ENCODE measurements at places on chromosomes 4 and X.
A peak's percentile ranks its signal among the peaks of the same experiment; 100 is the strongest.

- DNase-seq: no peak
These were observed 124.4 kb downstream of the KDM6A start for GRCh38 chrX:44997282-44997812.

- no peak for DNase-seq
These were observed 20.2 kb upstream of the GATB start for GRCh38 chr4:151781026-151781425.

DNA sequence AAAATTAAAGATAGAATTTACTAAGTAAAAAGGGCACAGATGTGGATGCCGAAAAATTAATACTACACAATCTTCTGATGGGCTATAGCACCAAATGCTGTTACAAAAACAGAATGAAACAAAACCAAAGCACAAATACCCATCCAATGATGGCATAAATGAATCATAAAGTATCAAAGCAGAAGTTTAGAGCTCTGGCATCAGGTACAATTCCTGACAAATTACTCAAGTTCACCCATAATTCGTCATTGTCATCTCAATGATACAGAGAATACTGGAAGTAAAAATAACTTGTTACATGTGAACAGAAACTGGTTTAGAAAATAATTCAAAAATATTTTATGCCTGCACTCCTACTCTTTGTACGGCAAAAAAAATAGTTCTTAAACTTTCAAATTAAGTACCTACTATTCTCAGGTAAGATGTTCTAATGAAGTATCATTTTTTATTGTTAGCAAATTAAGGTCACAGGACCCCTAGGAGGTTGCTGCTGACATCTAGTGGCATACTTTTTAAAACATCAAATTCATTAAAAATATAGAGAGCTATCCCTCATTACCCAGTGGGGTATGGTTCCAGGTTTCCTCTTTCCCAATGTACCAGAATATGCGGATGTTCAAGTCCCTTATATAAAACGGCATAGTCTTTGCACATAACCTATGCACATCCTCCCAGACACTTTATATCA lies 126.1 kb downstream of the INPP4B start:
- no peak for DNase-seq

DNA sequence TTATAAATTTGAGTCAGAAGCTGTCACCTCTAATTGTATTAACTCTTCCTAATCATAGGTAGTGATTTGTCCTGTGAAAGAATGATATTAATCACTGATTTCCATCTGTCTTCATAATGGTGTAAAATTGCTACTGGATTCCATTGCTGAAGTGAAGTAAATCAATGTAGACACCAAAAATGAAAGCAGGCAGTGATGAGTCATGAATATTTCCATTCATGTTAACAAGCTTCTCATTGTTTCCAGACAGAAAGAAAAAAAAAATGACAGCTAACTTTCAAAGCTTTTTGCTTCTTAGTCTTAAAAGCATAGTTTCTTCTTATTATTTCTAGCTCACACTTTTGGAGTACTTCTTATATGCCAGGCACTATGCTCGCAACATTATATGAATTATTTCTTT lies 21.5 kb downstream of the FAM114A1 start:
- DNase-seq: peak; percentile 74

GRCh38 chr4:148749403-148749802 lies 307.2 kb upstream of the NR3C2 start:
- DNase-seq: no peak

- DNase-seq: no peak
These were observed 984.6 kb upstream of the TENM3 start for GRCh38 chr4:181258569-181258968.

- no peak for DNase-seq
These were observed 35.7 kb downstream of the BCORL1 start for GRCh38 chrX:130018143-130018542.

GRCh38 chrX:103791228-103791627 lies 14.6 kb downstream of the PLP1 start:
- no peak for DNase-seq

GRCh38 chr4:1534876-1535526 lies 128.8 kb upstream of the NKX1-1 start:
- no peak for DNase-seq

GRCh38 chr4:151204925-151205524 lies 71.9 kb upstream of the PRSS48 start:
- no peak for DNase-seq

- peak; percentile 71 for DNase-seq
These were observed 127.3 kb upstream of the FAT4 start for GRCh38 chr4:125187226-125188176.

GRCh38 chr4:121717680-121718237 lies 21.0 kb upstream of the ANXA5 start:
- DNase-seq: no peak

DNA sequence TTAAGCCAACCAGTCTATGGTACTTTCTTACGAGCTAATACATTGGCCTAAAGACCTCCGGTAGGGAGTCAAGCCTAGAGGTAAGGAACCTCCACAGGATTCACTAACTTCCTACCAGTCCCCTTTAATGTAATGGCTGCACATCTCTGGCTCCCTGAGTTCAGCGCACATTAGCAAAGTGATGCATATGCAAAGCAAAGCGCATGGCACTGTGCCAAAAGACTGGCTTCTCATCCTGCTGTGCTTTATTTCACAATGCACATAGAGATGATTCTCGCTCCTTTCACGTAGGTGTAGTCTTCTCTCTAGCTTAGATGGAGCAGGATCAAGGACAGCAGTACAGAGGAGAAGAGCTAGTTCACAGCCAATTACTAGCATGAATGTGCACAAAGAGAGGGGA lies 14.6 kb upstream of the CLTRN start:
- no peak for DNase-seq

GRCh38 chrX:71301195-71301924 lies at the start of gene ITGB1BP2:
TSS of gene ITGB1BP2 (plus strand) at chrX:71301750. CDS start at chrX:71301807, 57 bp downstream.
- no peak for DNase-seq

- no peak for DNase-seq
These were observed 129.6 kb downstream of the DHRSX start for GRCh38 chrX:2371026-2371711.

DNA sequence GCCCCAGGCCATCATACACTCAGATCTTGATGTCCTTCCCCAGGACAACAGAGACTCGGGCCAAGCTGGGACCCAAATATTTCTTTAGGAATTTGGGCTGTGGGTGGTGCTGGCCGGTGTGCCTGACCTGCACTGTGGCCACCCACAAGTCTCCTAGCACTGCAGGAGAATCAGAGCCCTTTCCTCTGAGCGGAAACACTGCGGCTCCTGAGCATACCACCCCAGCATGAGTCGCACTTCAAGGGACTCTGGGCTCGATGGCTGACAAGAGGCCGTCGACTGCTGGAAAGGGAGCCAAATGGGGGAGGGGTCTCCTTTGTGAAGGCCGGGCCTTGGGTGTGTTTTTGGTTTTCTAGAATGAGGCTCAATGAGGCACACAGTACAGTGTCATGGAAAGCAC lies 13.0 kb upstream of the IRAK1 start:
- DNase-seq: no peak

- DNase-seq: no peak
These were observed 26.5 kb upstream of the XIAP start for GRCh38 chrX:123833387-123833786.

GRCh38 chr4:89358935-89359638 lies 51.5 kb upstream of the GPRIN3 start:
- no peak for DNase-seq

- DNase-seq: no peak
These were observed 225.1 kb downstream of the NR3C2 start for GRCh38 chr4:148216866-148217814.

GRCh38 chr4:125091-125771 lies 930 bp downstream of the ZNF718 start:
- DNase-seq: no peak

DNA sequence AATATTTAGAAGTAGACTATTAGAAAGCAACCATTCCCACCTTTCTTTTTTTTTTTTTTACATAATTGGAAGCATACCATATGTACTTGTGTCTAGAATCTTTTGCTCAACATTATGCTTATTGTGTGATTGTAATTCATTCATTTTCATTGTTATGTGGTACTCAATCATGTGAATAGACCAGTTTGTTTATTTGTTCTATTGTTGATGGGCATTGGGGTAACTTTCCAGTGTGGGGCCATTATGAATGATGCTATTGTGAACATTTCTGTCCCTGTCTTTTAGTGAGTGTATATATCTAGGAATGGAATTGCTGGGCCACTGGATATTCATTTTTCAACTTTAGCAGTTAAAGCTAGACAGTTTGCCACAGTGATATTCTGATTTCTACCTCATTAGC lies 62.5 kb upstream of the MCUB start:
- no peak for DNase-seq

- no peak for DNase-seq
These were observed 24.0 kb downstream of the GALNT7 start for GRCh38 chr4:173192375-173193162.

- DNase-seq: peak; percentile 93
These were observed 7.2 kb downstream of the PRKG2 start for GRCh38 chr4:81207828-81208227.

GRCh38 chr4:141275834-141276233 lies 55.1 kb downstream of the ZNF330 start:
- DNase-seq: peak; percentile 69

DNA sequence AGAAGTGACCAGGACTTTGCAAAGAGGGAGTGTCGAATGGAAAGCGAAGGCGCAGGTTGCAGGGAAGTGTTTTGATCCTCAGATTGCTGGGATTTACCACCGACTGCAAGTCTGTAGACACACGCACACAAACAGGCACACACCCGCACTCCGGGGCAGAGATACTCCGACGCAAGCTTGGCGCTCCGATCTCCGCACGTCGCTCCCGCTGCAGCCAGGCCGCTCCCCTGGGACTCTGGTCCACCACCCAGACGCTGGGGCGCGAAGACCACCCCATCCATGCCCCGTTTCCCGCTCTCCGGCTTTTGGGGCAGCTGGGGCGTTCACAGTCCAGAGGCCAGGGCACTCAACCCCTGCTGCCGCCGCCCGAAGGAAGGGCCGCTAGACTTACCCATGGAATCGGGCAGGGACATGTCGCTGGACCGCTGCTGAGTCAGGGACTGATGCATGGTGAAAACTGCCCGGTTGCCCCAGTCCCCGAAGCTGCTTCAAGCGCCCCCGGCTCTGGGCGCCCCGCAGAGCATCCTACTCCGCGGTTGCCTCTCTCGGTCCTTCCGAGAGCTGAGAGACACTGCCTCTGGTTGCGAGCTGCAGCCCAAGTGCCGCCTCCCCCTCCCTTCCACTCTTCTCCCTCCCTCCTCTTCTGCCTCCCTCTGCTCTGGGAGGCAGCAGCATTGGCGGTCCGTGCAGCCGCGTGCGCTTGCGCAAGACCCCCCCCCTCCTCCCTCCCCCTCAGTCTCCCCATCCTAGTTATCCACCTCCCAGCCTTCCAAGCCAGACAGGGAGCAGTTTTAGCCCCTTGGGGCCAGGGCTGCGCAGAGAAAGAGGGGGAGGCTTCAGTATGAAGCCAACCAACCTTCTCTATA lies at the start of gene TMEM255A:
Gene TMEM255A (minus strand): TSS at position 601 of the 866 bp plus-strand sequence. CDS start 152 bp downstream, at position 449.
- no peak for DNase-seq

GRCh38 chrX:23819385-23820234 lies 36.6 kb downstream of the SAT1 start:
- no peak for DNase-seq

GRCh38 chr4:7903791-7904516 lies 35.7 kb downstream of the AFAP1 start:
- DNase-seq: peak; percentile 74

- DNase-seq: peak; percentile 67
These were observed 153.1 kb upstream of the PCDH18 start for GRCh38 chr4:137685357-137685756.

DNA sequence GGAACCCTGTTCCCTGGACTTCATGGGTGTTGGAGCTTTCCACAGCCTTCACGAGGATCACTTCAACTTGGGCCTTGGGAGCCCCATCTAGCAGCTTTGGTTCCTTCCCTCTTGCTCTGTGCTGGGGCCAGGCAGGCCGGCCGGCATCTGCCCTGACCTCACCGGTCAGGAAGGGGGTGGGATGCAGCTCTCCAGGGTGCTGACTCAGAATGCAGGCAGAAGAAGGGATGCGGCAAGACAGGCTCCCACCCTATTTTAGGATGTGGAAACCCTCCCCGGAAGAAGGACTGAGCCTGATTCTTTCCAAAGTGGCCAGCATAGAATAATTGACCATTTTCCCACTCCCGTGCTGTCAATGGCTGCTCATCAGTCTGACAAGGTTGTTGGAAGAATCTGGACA lies 47.1 kb downstream of the FHDC1 start:
- no peak for DNase-seq

DNA sequence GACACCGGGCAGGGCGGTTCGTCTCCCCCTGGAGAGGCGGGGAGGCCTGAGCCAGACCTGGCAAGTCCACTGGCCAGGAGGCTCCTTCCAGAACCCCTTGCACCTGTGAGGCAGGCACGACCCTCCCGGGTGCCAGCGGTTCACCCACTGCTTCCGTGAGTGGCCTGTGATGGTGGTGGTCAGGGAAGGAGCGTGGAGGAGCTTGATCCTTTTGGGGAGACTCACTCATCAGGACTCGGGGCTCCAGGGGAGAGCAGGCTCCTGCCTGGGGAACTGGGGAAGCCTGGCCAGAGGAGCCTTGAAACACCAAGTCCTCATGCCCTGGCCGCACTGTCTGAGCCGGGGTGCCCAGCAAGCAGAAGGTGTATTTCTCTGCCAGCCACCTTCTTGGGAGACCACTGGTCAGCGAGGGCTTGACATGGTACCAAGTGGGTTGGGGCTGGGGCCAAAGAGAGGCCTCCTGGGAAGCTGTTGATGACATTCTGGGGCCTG lies 860 bp downstream of the FAM50A start:
- DNase-seq: no peak

GRCh38 chr4:159042097-159042605 lies 60.7 kb upstream of the RAPGEF2 start:
- no peak for DNase-seq

- DNase-seq: no peak
These were observed 76.5 kb upstream of the TSPAN7 start for GRCh38 chrX:38484607-38485498.

DNA sequence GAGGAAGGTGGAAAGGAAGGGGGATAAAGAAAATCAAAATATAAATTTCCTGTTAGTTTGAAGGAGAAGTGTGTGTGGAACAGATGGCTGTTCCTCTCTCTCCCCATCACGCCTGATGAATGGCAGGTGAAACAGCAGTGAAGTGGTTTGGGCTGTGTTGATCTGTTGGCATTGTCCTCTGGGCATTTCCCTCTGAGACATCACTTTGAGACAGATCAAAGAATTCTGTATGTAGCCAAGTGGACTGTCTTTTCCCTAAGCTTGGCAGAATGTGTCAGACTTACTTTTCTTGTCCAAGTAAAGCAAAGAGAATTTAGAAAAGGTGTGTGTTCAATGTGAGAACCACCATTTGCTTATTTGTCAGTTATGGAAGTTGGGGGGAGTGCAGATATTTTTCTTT lies 47.5 kb downstream of the SEPTIN11 start:
- no peak for DNase-seq

DNA sequence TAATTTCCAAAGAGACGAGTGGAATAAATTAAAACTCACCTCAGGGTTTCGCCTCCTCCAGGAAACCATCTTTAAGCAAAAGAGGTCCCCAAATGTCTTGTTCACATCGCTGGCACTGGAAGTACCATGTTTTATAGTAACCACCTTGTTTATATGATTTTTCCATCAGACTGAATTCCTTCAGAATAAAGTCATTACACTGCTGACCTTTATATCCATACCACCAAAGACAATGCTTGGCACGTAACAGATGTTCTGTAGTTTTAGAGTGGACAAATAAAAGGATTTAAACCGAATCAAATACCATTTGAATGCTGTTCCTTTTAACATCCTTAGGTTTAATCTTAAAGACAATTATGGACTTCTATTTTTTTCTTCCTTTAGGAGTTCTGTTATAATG lies 4.7 kb downstream of the NUDT6 start:
- DNase-seq: no peak

All from fibroblast of skin of left quadriceps (primary cell).